ENCODE measurements at places on chromosomes 11 and 22. TPM values are rescaled to one million over a fixed set of nuclear protein-coding genes. Genes with fewer than 3 reads are reported as not detected.

The YAP1 gene
- 232 TPM for total RNA-seq

The OR51B4 gene
- not detected for total RNA-seq

The ADAMTS15 gene
- 12.0 TPM for total RNA-seq

The OR10D3 gene
- total RNA-seq = not detected

The RAB3IL1 gene
- 32.2 TPM for total RNA-seq

The GGTLC2 gene
- total RNA-seq = not detected

The OR4A16 gene
- not detected for total RNA-seq

The RSF1 gene
- 60.4 TPM for total RNA-seq

The CCDC188 gene
- total RNA-seq = not detected

GRCh38 chr11:14774721-14775120, 117.3 kb downstream of the CYP2R1 start:
- no peaks in the 10 kb centered on the region for H3K36me3 ChIP-seq
- H3K27ac ChIP-seq = no peak overlapping the region
- no peaks in the 10 kb centered on the region for H3K27me3 ChIP-seq
- DNase-seq = no peak

GRCh38 chr22:17781319-17782031, 7.2 kb upstream of the BID start:
- H3K27ac ChIP-seq = no peak overlapping the region
- no peak overlapping the region for H3K4me3 ChIP-seq
- no peaks in the 10 kb centered on the region for H3K27me3 ChIP-seq
- H3K4me1 ChIP-seq = peaks cover 18% of the 10 kb centered on the region
- no peaks in the 10 kb centered on the region for H3K36me3 ChIP-seq
- no peak for DNase-seq

DNA sequence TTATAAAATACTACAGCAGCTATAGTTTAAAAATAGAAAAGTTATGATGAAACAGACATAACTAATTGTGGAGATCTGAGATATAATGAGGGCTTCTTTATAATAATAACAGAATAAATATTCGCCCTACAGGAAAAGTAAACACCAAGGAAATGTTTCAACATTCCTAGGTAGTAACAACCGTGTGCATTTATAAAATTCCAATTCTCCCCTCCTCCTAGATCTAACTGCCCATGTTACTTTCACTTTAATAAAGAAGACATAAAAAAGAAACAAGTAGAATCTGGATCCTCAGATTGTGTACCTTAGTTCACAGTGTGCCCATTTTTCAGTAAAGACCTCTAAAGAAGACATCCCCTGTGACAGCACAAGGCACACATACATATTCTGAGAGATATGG, 57.8 kb upstream of the MN1 start:
- H3K36me3 ChIP-seq = peaks cover 45% of the 10 kb centered on the region
- H3K4me3 ChIP-seq = no peak overlapping the region
- DNase-seq = no peak
- H3K27ac ChIP-seq = no peak overlapping the region

DNA sequence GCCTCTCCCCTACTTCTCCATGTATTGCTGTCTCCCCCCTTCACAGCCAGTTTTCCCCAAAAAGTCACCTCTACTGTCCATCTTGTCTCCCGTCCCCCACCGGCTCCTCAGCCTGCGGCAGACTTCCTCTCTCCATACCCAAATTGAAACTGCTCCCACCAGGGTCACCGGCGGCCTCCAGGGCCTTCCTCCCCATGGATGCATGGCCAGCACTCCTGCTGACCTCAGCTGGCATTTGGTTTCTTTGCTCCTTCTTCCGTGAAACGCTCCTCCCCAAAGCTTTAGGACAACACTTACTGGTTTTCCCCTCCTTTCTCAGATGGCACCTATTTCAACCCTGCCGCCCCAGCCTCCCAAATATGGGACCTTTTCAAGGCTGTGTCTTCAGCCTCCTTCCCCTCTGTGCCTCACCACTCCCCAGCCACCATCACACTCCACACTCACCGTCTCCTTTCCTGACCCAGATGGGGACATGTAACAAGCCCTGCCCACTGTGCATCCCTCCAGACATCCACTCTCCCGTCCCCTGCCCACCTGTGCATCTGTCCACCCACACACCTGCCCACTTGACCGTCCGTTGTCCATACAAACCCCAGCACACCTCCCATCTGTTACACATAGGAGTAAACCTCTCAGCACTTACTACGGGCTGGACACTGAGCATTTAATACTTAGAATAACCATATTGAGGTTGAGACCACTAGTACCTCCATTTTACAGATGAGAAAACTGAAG, 21.5 kb upstream of the ACR start:
- H3K27ac ChIP-seq = no peak overlapping the region
- no peaks in the 10 kb centered on the region for H3K27me3 ChIP-seq
- H3K36me3 ChIP-seq = no peaks in the 10 kb centered on the region
- H3K4me3 ChIP-seq = no peak overlapping the region
- H3K4me1 ChIP-seq = no peaks in the 10 kb centered on the region
- DNase-seq = no peak

DNA sequence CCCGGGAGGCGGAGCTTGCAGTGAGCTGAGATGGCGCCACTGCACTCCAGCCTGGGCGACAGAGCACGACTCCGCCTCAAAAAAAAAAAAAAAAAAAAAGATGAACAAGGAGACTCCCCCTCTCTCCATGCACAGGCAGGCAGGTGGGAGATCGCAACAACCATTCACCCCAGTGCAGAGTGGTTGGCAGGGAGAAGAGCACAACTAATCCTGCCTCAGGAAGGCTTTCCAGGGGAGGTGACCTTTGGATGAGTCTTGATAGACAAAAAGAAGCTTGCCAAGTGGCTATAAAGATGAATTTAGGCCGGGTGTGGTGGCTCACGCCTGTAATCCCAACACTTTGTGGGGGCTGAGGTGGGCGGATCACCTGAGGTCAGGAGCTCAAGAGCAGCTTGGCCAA, 30.0 kb downstream of the FLRT1 start:
- H3K36me3 ChIP-seq = no peaks in the 10 kb centered on the region
- H3K27ac ChIP-seq = no peak overlapping the region
- no peak for DNase-seq
- no peaks in the 10 kb centered on the region for H3K27me3 ChIP-seq

DNA sequence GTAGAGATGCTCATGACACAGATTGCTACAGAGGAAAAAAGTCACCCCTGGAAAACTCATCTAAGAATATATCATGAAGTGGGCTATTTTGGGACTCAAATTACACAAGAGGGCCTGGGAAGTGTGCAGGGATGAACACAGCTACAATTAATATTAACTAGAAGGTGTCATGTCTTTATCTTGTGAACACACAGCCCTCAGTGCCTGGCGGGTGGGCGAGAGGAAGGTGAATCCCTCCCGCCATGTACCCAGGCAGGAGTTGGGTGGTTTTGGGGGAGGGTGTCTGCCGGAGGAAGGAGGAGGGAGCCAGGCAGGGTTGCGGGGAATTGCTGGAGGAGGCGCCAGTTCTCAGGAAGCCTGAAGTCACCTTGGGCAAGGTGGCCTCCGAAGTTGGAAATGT, 5.1 kb upstream of the FAM83F start:
- H3K36me3 ChIP-seq = no peaks in the 10 kb centered on the region
- H3K4me3 ChIP-seq = no peak overlapping the region
- no peak overlapping the region for H3K27ac ChIP-seq
- H3K27me3 ChIP-seq = no peaks in the 10 kb centered on the region

GRCh38 chr22:29256606-29257325, 11.0 kb downstream of the RHBDD3 start:
- H3K27ac ChIP-seq = no peak overlapping the region
- H3K36me3 ChIP-seq = no peaks in the 10 kb centered on the region
- no peaks in the 10 kb centered on the region for H3K27me3 ChIP-seq
- no peaks in the 10 kb centered on the region for H3K4me1 ChIP-seq
- DNase-seq = no peak

- H3K4me1 ChIP-seq = peaks cover 5% of the 10 kb centered on the region
- H3K27ac ChIP-seq = peak overlapping the region; percentile 63
- H3K4me3 ChIP-seq = no peak overlapping the region
- no peaks in the 10 kb centered on the region for H3K36me3 ChIP-seq
Measured at GRCh38 chr11:119307219-119307618, 9.7 kb downstream of the MCAM start.

GRCh38 chr22:38191731-38192474, 9.9 kb upstream of the MAFF start:
- no peaks in the 10 kb centered on the region for H3K36me3 ChIP-seq
- H3K4me3 ChIP-seq = no peak overlapping the region
- no peak overlapping the region for H3K27ac ChIP-seq
- no peaks in the 10 kb centered on the region for H3K27me3 ChIP-seq
- DNase-seq = no peak

GRCh38 chr22:30445438-30446145, 20.0 kb downstream of the MTFP1 start:
- no peak overlapping the region for H3K4me3 ChIP-seq
- no peak for DNase-seq
- H3K4me1 ChIP-seq = no peaks in the 10 kb centered on the region
- no peaks in the 10 kb centered on the region for H3K36me3 ChIP-seq

DNA sequence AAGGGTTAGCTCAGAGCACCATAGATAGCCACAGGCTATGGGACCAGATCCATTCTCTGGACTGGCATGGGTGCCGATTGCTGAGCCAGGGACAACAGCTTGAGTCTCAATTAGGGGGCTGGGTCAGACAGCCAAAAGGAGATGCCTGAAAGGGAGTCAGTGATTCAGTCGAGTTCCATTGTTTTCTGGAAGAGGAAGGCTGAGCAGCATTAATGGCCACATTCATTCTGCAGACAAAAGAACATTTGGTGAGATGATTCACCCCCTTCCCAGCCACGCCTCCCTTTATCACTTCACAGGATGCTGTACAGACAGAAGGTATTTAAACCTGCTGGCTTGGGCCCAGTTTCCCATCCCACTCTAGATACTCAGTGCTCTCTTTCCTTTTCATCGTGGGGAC, 131.9 kb downstream of the ADAMTS15 start:
- peak overlapping the region; percentile 70 for H3K27ac ChIP-seq
- H3K4me3 ChIP-seq = no peak overlapping the region
- no peaks in the 10 kb centered on the region for H3K36me3 ChIP-seq

GRCh38 chr11:64150481-64151239, 15.3 kb downstream of the MACROD1 start:
- no peaks in the 10 kb centered on the region for H3K36me3 ChIP-seq
- DNase-seq = no peak
- H3K4me3 ChIP-seq = no peak overlapping the region
- H3K27me3 ChIP-seq = no peaks in the 10 kb centered on the region

DNA sequence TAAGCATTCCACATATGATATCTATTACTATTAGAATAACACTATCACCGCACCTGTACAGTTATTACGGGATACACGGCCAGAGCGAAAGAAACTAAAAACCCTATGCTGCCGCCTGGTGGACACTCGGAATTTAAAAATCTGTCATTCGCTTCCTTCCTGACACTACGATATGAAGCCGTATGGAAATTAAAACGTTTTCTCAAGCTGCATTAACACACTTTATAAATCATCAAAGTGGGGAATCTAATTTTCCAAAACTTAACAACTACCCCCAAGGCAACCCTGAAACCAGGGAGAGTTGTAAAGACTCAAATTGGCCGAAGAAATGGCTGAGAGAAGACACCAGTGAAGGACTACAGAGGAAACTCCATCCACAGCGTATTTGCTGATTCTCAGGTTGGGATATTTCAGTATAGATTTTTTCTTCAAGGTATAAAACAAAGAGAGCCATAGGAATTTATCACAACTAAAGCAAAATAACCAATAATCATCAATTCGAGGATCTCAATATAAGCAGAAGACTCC, 1.4 kb downstream of the CCDC73 start:
- H3K4me3 ChIP-seq = no peak overlapping the region
- no peaks in the 10 kb centered on the region for H3K4me1 ChIP-seq
- no peaks in the 10 kb centered on the region for H3K36me3 ChIP-seq
- no peaks in the 10 kb centered on the region for H3K27me3 ChIP-seq
- H3K27ac ChIP-seq = no peak overlapping the region

DNA sequence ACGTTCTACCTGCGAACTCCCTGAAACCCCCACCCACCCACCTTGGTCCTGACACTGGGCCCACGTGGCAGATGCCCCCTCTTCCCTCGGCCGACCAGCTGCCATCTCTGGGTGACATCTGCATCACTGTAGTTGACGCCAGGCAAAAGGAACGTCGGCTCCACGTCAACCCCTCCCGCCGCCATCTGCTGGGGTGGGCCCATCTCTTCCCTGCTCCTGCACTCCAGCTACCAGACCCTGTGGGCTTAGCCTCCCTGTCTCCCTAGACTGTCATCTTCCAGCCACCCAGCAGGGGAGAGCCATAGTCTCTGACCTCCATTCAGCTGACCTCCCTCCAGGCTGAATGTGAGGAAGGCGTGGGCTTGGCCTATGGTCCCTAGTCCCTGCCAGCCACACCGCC, 21.4 kb downstream of the CHID1 start:
- H3K27ac ChIP-seq = no peak overlapping the region
- H3K36me3 ChIP-seq = no peaks in the 10 kb centered on the region
- H3K4me3 ChIP-seq = no peak overlapping the region
- DNase-seq = no peak
- H3K27me3 ChIP-seq = no peaks in the 10 kb centered on the region

DNA sequence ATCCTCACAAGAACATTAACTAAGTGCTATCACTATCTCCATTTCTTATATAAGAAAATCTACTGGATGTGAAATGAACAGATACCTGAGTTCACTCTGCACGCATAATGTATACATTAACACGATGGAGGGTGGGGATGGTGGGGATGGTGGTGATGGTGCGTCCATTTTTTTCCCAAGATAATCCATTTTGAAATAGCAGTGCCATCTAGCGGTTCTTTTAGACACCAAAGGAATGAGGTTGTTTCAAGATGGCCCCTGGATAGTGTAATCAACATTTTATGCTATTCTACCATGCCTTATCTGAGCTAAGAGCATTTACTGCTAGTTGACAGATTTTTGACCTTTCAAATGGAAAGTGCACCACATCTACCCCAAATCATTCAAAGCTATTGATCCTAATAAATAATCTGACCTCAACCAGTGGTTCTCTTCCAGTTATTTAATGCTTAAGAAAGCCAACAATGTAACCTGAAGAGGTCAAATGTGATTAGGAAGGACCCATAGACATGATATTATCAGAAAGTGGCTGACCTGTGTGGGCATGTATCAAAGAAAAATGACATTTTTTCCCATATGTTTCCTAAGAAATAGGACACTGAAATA, 714.7 kb upstream of the TENM4 start:
- H3K36me3 ChIP-seq = no peaks in the 10 kb centered on the region
- H3K27ac ChIP-seq = no peak overlapping the region
- H3K4me3 ChIP-seq = no peak overlapping the region
- H3K4me1 ChIP-seq = no peaks in the 10 kb centered on the region
- H3K27me3 ChIP-seq = no peaks in the 10 kb centered on the region

GRCh38 chr11:69284081-69284511, 9.9 kb upstream of the MYEOV start:
- H3K27me3 ChIP-seq = no peaks in the 10 kb centered on the region
- no peak overlapping the region for H3K4me3 ChIP-seq
- no peaks in the 10 kb centered on the region for H3K36me3 ChIP-seq
- DNase-seq = no peak
- H3K4me1 ChIP-seq = peaks cover 5% of the 10 kb centered on the region
- no peak overlapping the region for H3K27ac ChIP-seq

DNA sequence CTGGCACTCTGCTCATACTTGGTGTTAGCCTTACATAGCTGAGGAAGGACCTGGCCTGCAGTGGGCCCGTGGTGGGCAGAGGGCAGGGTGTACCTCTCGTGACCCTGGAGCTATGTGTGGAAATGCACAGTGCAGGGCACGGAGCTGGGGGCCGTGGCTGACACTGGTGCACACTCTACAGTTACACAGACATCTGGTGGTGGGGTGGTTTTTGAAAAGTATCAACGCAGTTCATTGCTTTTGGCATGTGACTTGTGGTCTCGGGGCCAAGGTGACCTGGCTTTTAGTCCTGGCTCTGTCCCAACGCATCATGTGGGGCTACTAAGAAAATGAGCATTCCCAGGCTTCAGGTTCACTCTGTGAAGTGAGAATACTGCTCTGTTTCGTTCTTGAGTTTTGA, 553.6 kb downstream of the NTM start:
- H3K27ac ChIP-seq = no peak overlapping the region
- no peak for DNase-seq
- H3K27me3 ChIP-seq = no peaks in the 10 kb centered on the region
- H3K4me3 ChIP-seq = no peak overlapping the region
- H3K4me1 ChIP-seq = no peaks in the 10 kb centered on the region

Measured in vagina (tissue), 2 donors.